Left lung (tissue), 14 donors: ENCODE measurements at places on chromosomes 3 and 15. TPM values are rescaled to one million over a fixed set of nuclear protein-coding genes. Genes with fewer than 3 reads are reported as not detected.

The PRSS50 gene
- total RNA-seq: 0.24 TPM

The MGLL gene
- 318 TPM for total RNA-seq

The CHDH gene
- 11.4 TPM for total RNA-seq

The GOLGA8N gene
- total RNA-seq: 7.4 TPM

The RMDN3 gene
- total RNA-seq: 83.1 TPM

DNA sequence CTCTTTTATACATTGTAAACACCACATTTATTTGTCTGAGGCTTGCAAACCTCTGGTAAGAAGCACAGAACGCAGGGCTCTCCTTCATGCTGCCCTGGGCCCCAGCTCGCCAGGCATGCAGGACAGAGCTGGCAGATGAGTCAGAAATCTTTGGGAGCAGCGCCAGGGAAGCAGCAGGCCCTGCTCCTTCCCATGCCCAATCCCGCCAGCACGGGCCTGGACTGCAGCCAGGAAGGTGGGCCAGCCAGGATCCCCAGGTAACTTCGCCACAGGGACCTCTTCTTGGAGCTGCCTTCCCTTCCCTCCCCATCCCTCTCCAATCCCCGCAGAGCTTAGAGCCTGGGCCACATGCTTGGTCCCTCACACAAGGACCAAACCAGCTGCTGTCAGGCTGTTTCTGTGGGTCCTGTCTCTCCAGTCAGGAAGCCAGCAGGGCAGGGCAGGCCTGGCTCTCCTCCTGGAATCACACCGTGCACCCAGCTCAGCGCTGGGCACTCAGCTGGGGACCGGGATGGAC lies 8.8 kb downstream of the STOML1 start:
- DNase-seq: peak; percentile 87
- no peaks in the 10 kb centered on the region for H3K27me3 ChIP-seq
- peaks cover 47% of the 10 kb centered on the region for H3K4me1 ChIP-seq
- peaks cover 4% of the 10 kb centered on the region for H3K36me3 ChIP-seq
- H3K27ac ChIP-seq: peak overlapping the region; percentile 89

DNA sequence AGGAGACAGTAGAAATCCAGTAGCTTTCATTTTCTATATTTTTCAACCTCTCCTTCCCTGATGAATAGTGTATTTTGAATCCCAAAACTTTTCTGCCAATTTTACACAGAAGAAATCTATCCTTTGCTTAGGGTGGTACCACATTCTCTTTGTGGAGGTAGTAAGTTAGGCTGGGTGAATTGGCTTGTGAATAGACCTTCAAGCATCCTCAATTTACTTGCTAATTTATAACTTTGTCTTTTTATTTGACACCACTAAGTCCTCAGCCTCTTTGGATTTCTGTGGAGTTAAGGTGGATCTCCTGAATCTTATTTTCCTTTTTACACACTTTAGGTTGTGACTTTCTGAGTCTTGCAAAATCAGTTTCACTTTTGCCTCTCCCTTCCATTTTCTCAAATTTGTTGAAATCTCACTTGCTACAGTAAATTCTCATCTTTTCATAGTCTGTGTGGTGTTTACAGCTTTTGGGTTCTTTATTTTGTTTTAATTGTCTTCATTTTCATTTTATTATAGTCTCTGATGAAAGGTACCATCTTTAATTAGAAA lies 5.7 kb upstream of the PLSCR1 start:
- peaks cover 32% of the 10 kb centered on the region for H3K4me1 ChIP-seq
- H3K36me3 ChIP-seq: no peaks in the 10 kb centered on the region
- H3K27ac ChIP-seq: peak overlapping the region; percentile 40
- H3K27me3 ChIP-seq: no peaks in the 10 kb centered on the region

- H3K27me3 ChIP-seq: no peaks in the 10 kb centered on the region
- no peak overlapping the region for H3K27ac ChIP-seq
- H3K36me3 ChIP-seq: no peaks in the 10 kb centered on the region
- no peak overlapping the region for H3K4me3 ChIP-seq
- H3K4me1 ChIP-seq: no peaks in the 10 kb centered on the region
- no peak for DNase-seq
Measured at GRCh38 chr15:99139276-99139675, 34.4 kb downstream of the SYNM start.

- H3K4me3 ChIP-seq: no peak overlapping the region
- peaks cover 91% of the 10 kb centered on the region for H3K27me3 ChIP-seq
- no peaks in the 10 kb centered on the region for H3K4me1 ChIP-seq
- no peak overlapping the region for H3K27ac ChIP-seq
- H3K36me3 ChIP-seq: no peaks in the 10 kb centered on the region
Measured at GRCh38 chr15:34755419-34755773, 598 bp upstream of the GJD2 start.

- no peaks in the 10 kb centered on the region for H3K36me3 ChIP-seq
- H3K4me1 ChIP-seq: peaks cover 28% of the 10 kb centered on the region
- no peak overlapping the region for H3K27ac ChIP-seq
- H3K4me3 ChIP-seq: no peak overlapping the region
- DNase-seq: no peak
Measured at GRCh38 chr15:99019558-99020540, 12.3 kb upstream of the PGPEP1L start.

DNA sequence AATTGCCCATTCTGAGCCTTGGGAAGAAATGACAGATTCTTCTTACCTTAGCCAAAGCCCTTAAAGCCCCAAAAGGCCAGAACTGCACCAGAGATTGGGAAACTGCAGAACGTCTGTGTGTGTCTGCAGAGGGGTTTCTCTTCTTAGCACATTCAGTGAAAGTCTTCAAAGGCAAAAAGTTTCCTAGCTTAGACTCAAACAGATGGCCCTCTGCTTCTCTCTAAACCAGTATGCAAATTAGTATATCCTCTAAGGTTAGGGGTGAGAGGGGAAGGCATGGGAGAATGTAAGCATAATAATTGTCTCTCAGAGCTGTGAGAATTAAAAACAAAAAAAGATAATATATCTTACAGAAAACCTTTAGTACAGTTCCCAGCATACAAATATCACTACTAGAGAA lies 334.0 kb upstream of the MCTP2 start:
- DNase-seq: no peak
- H3K36me3 ChIP-seq: no peaks in the 10 kb centered on the region
- H3K4me1 ChIP-seq: no peaks in the 10 kb centered on the region

DNA sequence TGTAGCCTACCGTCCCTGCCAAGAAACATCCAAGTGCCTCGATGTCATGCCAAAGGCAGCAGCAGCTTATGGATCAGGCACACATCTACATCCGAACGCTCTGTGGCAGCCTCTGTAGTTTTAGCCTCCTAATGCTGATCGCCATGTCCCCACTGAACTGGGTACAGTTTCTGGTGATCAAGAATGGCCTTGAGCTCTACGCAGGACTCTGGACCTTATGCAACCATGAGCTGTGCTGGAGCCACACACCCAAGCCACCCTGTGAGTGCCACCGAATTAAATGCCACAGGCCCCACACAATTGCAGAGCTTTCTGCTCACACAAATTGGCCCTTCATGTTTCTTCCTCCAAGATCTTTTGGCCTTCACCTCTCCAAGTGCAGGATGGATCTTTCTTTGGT lies 543 bp downstream of the TMEM202 start:
- H3K27me3 ChIP-seq: peaks cover 4% of the 10 kb centered on the region
- H3K36me3 ChIP-seq: no peaks in the 10 kb centered on the region
- no peaks in the 10 kb centered on the region for H3K4me1 ChIP-seq
- no peak for DNase-seq
- H3K27ac ChIP-seq: no peak overlapping the region

DNA sequence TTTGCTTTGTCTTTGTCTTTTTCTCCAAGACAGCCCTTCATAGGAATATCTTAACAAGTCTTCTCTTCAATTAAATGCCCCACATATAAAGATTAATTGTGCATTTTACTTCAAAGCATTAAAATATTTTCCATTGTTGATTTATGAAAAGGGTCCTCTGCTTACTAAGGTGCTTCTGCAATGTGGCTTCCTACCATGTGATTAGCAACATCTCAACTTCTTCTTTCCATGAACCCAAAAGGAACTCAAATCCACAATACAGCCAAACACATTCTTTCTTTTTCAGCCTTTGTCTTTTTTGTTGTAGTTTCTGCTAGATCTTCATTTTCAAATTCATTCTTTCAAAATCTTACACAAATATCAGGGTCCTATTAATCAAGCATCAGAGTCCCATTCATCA lies 309.2 kb downstream of the NSUN3 start:
- no peak overlapping the region for H3K27ac ChIP-seq
- no peaks in the 10 kb centered on the region for H3K27me3 ChIP-seq
- H3K4me1 ChIP-seq: no peaks in the 10 kb centered on the region
- no peak for DNase-seq
- no peaks in the 10 kb centered on the region for H3K36me3 ChIP-seq
- H3K4me3 ChIP-seq: no peak overlapping the region

GRCh38 chr3:13653631-13654279 lies 104.8 kb downstream of the FBLN2 start:
- H3K27ac ChIP-seq: no peak overlapping the region
- no peaks in the 10 kb centered on the region for H3K4me1 ChIP-seq
- no peak overlapping the region for H3K4me3 ChIP-seq
- H3K27me3 ChIP-seq: peaks cover 72% of the 10 kb centered on the region

DNA sequence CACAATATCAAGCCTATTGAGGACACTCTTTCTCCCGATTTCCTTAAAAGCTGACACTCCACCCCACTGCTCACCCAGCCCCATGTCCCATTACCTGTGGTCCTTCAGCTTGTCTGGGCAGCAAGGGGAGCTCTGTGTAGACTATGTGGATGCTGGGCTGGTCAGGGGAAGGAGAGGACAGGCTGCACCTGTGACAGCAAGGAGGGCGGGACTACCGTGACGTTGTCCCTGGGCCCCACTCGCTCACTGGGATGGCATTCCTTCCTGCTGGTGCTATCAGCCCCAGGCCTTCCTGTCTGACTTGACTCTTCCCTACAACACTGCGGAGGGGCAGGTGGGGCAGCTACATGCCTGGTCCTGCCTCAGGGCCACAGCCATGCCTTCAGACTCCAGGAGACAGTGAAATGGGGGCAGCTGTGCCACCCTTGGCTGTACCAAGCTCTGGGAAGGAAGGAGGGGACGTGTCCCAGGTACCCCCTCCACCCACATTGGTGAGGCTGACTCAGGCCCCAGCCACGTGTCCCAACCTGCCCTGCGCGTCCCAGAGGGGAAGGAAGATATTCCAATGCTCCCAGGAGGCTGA lies at the start of gene TMEM40:
Gene TMEM40 (minus strand): TSS at position 163 of the 583 bp plus-strand sequence. CDS start 9,427 bp downstream, outside the sequence.
- H3K27me3 ChIP-seq: no peaks in the 10 kb centered on the region
- H3K4me1 ChIP-seq: peaks cover 12% of the 10 kb centered on the region
- no peak for DNase-seq
- no peaks in the 10 kb centered on the region for H3K36me3 ChIP-seq

DNA sequence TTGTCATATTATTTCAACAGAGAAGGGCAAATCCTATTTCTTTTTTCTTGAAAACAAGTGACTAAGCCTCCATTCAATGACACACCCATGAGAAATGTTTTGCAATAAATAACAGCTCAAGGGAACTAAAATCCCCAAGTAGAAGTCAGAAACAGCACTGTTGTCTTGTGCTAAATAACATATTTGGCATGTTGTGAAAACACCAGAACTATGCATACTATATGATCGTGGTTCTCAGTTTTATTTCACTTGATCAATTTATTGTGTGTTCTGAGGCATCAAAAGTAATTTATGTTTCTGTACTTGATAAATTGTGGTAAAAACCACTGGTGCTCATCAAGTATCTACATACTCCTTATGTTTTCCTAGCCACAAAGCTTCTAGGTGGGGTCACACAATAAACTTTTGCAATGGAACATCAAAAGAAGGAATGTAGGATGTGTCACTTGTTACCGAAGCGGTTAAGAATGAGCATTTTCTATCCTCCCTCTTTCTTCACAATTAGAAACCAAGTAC lies 691.7 kb upstream of the CBLB start:
- DNase-seq: no peak
- no peaks in the 10 kb centered on the region for H3K27me3 ChIP-seq
- H3K4me3 ChIP-seq: no peak overlapping the region

- no peak overlapping the region for H3K4me3 ChIP-seq
- H3K27ac ChIP-seq: no peak overlapping the region
Measured at GRCh38 chr3:133464573-133464972, 64.7 kb downstream of the BFSP2 start.

- no peak overlapping the region for H3K4me3 ChIP-seq
- peaks cover 94% of the 10 kb centered on the region for H3K4me1 ChIP-seq
- DNase-seq: no peak
- H3K36me3 ChIP-seq: no peaks in the 10 kb centered on the region
Measured at GRCh38 chr3:172154768-172155664, 115.6 kb downstream of the FNDC3B start.

DNA sequence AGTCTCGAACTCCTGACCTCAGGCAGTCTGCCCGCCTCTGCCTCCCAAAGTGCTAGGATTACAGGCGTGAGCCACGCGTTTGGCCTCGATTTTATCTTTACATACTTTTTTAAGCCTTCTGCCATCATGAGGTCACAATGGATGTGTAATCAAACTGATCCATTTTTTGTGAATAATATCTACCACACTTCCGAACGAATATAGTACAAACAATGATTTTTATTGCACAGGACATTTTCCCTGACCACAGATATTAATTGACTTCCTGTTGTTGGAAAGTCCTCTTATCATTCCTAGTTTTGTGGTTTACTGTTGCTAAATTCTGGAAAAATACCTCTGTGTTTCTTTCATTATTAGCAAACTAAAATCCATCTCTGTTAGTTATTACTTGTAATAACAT lies 68.9 kb downstream of the MINDY2 start:
- H3K4me3 ChIP-seq: no peak overlapping the region
- no peaks in the 10 kb centered on the region for H3K27me3 ChIP-seq
- no peaks in the 10 kb centered on the region for H3K4me1 ChIP-seq
- no peak for DNase-seq
